ENCODE measurements at places on chromosomes 16 and 17.
A peak's percentile ranks its signal among the peaks of the same experiment; 100 is the strongest.

DNA sequence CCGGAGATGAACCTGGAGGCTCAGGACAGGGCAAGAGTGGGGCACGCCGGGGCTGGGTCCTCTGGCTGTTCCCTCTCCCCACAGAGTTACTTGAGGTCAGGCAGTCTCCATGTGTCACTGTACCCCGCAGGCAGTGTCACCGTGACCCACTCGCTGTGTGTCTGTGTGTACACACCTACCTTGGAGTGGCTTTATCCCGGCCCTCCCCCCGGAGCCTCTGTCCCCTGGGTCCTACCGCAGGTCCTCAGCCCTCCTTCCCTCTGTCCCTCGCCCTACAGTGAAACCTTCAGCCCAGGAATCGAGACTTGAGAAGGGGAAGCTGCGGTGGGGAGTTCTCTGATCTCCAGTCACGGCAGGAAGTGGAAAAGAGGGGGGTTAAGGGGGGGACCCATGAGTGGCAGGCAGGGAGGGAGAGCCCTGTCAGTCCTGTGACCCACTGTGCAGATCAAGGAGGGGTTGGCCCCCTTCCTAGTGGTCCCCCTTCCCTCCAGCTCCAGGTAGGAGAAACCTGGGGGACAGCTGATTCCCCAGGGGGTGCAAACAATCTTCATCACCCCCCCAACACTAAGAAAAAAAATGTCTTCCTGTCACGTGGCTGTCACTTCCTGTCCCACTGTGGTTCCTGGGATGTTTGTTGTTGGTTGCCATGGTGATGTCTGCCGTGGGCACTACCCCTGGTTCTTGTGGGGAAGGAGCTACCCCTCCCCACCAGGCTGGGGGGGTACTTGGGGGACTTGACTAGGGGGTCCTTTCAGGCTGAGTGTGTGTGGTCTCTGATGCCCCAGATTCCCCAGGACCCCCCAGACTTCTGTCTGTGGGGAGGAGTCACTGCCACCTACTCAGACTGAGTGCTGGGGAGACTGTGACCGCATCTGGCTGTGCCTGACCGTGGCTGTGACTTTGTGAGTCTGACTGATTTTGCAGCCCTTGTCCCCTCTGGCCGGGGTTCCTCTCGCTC is 13.7 kb downstream of the RARA start:
- DNase-seq, result peak; percentile 82

GRCh38 chr16:585351-585750 is 4.5 kb upstream of the RAB40C start:
- DNase-seq, result no peak

- no peak for DNase-seq
Measured at GRCh38 chr17:76188213-76189016, 47.4 kb upstream of the FOXJ1 start.

GRCh38 chr16:8951447-8952280 is 12.0 kb downstream of the USP7 start:
- DNase-seq, result no peak

- DNase-seq, result peak; percentile 86
Measured at GRCh38 chr16:83137326-83137781, 510.6 kb downstream of the CDH13 start.

DNA sequence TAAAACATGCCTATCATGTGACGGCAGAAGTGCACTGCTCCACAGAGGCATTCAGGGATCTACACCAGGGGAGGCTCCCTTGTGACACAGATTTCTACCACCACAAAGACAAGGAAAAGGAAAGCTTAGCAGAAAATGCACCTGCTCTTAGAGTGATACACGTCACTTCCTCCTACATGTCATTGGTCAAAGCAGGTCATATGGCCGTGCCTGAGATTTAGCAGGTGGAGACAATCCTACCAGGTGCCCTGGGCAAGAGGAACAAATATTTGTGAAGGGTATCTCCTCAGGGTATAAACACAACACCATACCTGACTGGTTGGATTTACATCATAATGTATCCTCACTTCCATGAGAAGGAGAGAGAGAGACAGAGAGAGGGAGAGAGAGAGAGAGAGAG is 362.1 kb downstream of the HS3ST4 start:
- DNase-seq, result no peak

DNA sequence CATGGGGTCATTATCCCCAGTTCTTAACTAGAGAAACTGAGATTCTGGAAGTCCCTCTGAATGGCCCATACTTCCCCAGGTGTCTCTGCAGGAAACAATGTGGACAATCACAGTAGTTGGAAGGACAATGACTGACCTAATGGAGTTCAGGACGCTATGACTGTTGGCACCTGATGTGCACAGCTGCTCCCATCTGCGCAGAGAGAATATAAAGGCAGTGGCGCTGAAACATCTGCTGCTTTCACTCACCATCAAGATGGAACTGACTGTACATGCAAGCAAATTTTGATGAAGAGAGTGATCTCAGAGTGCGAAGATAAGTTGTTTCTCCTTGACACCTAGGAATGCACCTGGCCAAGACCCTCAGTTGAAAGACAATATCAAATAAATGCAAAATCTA is 395.7 kb upstream of the ASIC2 start:
- DNase-seq, result no peak

DNA sequence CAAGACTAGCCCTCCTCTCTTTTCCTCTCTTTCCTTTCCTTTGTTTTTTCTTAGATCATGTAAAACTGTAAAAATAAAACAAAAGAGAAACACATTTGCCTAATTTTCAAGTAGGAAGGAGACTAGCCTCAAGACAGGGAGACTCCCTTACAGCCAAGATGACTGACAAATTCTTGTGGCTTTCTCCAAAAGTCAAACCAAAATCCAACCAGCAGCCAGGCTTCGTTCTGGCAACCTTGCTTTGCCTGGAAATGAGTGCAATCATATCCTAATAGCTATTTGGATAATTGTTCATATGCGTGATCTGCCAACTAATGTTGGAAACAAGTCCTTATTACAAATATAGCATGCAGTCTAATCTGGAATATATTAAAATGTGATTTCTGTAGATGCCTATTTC is 868.9 kb upstream of the SOX9 start:
- no peak for DNase-seq

DNA sequence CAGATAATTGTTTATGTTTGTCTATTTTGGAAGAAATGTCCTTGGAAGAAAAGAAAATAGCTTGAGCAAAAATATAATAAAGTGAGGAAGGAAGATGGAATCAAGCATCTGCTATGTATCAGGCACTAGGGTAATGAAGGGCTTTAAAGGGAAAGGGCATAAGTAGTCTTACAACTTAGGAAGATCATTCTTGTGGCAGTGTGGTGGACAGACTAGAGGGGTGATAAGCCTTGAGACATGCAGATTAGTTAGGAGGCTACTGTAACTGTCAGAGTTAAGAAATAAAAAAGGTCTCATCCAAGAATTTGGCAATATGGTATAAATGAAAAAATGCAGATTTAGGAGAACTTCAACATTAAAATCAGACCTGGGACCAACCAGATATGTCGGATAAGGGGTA is 14.9 kb downstream of the FAM222B start:
- no peak for DNase-seq

- no peak for DNase-seq
Measured at GRCh38 chr17:80499961-80500665, 23.7 kb upstream of the NPTX1 start.

GRCh38 chr17:10931133-10931532 is 93.2 kb upstream of the PIRT start:
- DNase-seq, result no peak

GRCh38 chr17:29665481-29665810 is 42.7 kb upstream of the CORO6 start:
- peak; percentile 70 for DNase-seq

- no peak for DNase-seq
Measured at GRCh38 chr17:73281928-73282327, 20.2 kb upstream of the CPSF4L start.

- DNase-seq, result no peak
Measured at GRCh38 chr17:43151880-43152456, 19.0 kb upstream of the NBR1 start.

DNA sequence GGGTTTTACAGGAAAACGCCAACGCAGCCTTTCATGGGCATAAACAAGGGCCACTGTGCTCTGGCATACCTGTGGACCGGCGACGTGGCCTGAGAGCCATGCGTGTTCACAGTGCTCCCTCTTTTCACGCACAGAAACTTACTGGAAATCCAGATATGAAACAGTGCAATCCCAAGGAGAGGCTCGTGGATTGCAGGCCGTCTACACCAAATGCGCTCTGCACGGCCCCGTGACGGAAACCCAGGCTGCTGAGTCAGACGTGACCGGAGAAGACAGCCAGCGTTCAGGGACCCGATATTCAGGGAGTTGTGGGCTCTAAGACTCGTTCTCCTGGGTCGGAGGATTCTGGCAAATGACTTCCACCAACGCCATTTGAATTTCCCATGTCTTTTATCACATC is 129.2 kb downstream of the FOXL1 start:
- no peak for DNase-seq

DNA sequence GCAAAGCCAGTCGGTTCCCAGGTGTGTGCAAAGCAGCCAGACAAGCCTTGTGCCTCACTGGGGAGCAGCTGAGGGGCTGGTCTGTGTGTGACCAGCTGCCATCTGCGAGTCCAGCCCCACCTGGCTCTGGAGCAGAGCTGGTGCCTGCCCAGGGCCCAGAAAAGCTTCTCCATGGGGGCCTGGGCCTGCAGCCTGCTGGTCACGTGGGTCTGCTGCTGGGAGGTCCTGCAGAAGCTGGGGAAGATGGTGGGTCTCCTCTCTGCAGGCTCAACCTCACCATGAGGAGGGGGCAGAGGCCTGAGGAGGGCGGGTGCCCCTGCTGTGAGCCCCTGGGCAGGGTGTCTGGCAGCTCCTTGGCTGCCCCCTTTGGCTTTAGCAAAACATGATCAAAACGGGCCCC is 71.9 kb downstream of the ENGASE start:
- no peak for DNase-seq

GRCh38 chr17:14604591-14605266 is 303.8 kb downstream of the HS3ST3B1 start:
- DNase-seq, result no peak
